ENCODE measurements at places on chromosomes 3 and 15.
A peak's percentile ranks its signal among the peaks of the same experiment; 100 is the strongest.

DNA sequence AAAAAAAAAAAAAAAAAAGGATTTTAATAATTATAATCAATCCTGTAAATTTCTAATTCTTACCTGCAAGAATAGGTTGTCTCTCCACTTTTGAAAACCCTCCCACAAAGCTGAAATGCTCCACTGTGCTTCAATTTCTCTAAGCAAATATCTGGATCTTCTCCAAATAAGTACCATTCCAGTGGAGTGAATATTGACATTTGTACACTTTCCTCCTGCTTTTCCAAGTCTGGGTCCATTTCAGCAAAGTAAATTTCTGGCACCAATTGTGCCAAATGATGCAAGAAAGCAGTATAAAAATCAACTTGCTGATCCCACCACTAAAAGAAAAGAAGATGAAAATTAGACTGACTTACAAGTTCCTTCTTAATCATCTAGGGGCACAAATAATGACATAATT, 19.9 kb downstream of the UBR1 start:
- no peak for DNase-seq

DNA sequence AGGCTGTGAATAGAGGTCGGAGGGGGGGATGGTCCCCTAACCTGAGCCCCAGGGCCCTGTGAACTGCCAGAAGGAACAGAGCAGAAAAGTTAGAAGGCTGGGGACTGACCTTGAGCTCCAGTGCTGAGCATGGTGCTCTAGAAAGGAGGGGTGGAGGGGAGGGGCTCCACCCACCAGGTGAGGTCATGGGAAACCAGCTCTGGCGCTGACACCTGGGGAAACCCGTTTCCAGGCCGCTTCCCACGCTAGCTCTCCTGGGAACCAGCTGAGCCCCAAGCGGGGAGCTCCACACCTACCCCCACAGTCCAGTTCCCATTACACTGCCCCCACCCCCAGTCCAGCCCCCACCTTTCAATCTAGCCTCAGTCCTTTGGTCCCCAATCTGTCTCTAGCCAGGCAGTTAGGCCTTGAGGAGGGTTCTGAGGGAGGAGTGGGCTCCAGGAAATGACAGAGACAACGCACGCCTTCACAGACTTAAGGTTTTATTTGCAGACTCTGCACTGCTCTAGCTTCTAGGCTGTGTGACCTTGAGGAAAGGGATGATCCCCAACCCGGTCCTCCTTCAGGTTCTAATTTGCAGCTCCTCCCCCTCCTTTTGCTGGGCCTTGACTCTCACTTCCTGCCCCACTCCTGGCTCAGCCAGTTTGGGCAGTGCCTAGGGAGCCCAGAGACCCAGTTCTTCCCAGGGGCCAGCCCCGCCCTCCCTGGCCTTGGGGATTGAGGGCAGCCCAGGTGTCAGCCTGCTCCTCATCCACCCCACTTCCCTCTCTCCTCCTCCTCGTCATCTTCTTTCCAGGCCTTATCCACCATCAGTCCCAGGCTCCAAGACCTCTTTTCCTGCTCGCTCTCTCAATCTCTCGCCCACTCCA, 2.1 kb downstream of the RHOV start:
- no peak for DNase-seq

- DNase-seq = no peak
Observed at GRCh38 chr3:102078401-102078800, 229.1 kb downstream of the NFKBIZ start.

- no peak for DNase-seq
Observed at GRCh38 chr3:56613016-56613415, 56.0 kb downstream of the CCDC66 start.

- DNase-seq = no peak
Observed at GRCh38 chr15:92681141-92681631, 25.6 kb upstream of the FAM174B start.

GRCh38 chr3:99429502-99429901, 208.9 kb upstream of the COL8A1 start:
- no peak for DNase-seq

- DNase-seq = no peak
Observed at GRCh38 chr3:113626503-113627371, 69.7 kb downstream of the USF3 start.

DNA sequence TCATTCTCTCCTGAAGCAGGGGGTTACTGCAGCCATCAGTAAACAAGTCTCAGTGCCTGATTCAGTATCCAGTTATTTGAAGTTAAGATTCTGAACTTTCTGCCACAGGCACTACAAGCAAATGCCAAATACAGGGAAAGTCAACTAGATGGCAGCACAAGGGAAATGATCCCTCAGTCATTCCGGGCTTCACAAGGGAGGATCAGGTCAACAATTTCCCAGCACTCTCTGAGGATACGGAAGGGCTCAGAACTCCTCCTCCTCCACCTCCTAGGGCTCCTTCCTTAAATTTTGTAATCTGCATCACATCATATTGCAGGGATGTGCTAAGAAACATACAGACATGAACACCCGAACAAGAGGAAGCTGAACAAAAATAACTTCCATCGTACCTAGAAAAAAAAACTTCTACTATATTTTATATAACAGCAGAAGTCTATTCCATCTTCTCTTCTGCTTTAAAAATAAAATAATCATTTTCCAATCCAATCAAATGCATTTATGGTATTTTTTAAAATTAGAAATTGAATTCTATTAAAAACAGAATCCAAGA, 187.1 kb downstream of the FMN1 start:
- no peak for DNase-seq

DNA sequence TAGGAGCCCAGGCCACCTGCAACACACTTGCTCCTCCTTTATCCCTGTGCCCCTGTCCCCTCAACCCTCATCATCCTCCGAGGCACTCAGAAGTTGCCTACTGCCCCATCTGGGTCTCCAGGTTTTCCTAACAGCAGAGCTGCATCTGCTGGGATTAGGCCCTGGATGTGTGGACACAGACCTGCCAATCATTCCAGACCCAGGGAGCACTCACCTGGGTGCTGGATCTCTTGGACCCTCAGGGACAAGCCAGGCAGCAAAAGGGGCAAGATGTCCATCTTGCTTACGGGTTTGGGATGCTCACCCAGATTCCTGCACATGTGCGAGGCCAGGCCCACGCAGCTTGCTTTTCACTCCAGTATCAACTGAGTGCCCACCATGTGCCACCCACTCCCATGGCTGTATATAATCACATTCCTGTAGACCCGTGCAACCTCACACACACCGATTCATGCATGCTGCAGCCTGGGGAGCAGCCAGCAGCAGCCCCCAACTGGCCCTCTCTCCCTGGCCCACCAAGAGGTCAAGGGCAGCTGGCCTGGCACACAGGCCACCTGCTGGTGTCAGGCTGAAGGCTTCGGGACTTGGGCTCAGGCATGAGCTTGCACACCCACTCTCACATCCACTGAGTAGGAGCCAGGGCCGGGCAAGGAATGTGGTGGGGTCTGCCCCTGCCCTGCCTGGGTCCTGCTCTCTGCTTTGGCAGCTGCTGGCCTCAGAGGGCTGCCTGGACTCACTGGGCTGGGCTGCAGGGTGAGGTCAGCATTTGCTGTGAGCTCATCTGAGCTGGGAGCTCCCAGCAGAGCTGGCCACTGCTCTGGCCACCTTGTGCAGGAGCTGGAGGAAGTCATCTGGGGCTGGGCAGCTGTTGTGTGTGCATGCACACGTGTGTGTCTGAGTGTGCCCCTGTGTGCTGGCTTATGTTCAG, 14.9 kb downstream of the PRKCD start:
- no peak for DNase-seq

DNA sequence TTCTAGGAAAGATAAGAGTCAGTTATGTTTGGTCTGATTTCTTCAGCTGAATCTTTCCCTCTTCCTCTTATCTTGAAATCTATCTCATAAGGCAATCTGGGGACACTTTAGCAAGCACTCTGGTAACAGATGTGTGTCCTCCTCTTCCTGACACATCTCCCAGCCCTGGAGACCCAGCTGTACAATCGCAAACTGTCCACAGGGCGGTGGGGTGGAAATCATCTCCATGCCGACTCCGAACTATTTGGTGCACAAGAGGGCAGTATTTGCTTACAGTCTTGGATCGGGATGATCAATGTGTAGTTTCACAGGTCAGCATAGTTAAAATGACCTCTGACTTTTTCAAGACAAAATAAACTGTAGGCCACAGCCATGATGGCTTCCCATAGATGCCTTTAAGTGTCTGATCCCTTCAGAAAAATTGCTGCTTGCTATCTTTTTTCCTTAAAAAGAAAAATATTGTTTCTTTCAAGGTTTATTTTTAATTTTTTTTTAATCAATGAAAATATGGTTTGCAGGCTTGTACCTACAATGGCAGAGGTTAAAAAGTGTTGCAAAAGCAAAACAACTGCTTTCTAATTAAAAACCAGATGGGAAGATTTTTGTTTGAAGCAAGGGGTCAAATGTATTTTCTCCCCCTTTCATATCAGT, 17.7 kb downstream of the EEFSEC start:
- DNase-seq = no peak

DNA sequence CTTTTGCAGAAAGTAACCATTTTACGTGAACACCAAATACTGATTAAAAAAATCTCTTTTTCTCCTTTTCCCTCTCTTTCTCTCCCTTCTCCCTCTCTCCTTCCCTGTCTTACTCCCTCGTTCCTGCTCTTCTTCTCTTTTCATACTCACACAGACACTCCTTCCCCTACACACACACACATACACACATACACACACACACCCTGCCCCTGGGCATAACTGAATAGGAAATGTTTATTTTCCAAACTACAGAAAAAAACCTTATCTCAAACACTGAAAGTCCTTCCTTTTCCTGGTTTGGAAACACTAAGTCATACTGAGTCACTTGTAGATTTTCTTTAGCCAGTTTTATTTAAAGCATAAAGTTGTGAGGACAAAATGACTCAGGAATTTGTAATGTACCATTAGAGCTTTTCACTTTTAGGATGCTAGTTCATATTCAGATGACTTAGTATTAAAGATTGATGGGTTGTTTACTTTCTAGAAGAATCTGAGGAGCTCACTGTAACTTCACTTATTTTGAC, 62.4 kb downstream of the MBNL1 start:
- no peak for DNase-seq

- DNase-seq = no peak
Observed at GRCh38 chr3:47791193-47791855, 9.6 kb upstream of the SMARCC1 start.

DNA sequence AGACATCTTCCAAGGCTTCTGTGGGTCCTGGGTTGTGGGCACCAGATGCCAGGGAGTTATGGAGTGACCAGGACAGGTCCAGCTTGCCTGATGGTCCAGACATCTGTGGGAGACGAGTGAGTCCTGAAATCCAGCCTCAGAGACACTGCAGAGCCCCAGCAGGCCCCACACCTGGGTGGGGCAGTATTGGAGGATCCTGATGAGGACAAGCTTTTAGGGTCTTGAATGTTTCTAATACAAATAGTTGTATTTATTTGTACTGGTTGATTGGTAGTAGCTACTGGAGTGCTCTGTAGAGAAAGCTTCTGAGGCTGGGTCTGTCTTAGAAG, 67.5 kb upstream of the PRR23C start:
- DNase-seq = no peak

GRCh38 chr3:118688396-118688884, 346.2 kb downstream of the IGSF11 start:
- DNase-seq = no peak

- DNase-seq = no peak
Observed at GRCh38 chr3:85760342-85760741, 801.6 kb downstream of the CADM2 start.

DNA sequence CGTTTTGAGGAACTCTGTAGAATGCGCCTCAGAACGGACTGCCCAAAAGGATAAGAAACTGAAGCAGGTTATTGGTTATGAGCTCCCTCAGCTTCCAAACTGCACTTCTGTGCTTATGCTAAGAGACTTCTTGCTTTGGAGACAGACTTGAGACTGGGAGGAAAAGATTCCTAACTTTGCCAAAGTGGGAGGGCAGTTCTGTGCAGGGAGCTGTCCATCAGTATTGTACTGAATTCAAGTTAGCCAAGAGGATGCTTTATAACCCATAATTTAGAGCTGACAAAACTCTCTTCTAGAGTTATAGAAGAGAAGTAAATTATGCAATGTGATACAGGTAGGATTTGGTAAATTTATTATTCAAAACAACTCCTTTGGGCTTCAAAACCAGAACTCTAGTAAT, 519.8 kb upstream of the GBE1 start:
- DNase-seq = no peak

- DNase-seq = no peak
Observed at GRCh38 chr3:187186801-187187421, 10.4 kb upstream of the RTP1 start.

- DNase-seq = no peak
Observed at GRCh38 chr3:171013822-171014748, 12.4 kb downstream of the SLC2A2 start.

- no peak for DNase-seq
Observed at GRCh38 chr3:143035466-143036211, 34.3 kb downstream of the U2SURP start.

- no peak for DNase-seq
Observed at GRCh38 chr15:47331829-47332393, 385.4 kb upstream of the SEMA6D start.

- no peak for DNase-seq
Observed at GRCh38 chr3:184760337-184761074, 48.6 kb upstream of the MAGEF1 start.

GRCh38 chr3:73451301-73451944, 173.3 kb downstream of the PDZRN3 start:
- no peak for DNase-seq

GRCh38 chr3:38521391-38521987, 25.3 kb downstream of the EXOG start:
- DNase-seq = peak; percentile 36

DNA sequence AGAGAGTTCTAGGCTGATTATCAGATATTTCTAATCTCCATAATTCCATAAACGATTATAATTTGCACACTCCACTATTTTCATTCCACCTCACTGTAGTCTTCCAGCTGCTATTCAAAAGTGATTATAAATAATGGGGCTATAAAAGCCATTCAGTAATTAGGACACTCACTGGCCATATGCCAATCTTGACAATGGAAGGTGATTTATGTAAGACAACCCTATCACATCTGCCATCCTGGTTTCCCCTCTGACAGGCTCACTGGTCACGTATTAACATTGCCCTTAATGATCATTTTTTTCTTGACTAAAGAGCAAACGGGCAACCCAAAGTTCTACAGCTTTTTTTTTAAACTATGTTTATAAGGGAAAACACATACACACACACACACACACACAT, 402.4 kb downstream of the MAGI1 start:
- no peak for DNase-seq

- DNase-seq = no peak
Observed at GRCh38 chr3:99472385-99472784, 166.0 kb upstream of the COL8A1 start.

DNA sequence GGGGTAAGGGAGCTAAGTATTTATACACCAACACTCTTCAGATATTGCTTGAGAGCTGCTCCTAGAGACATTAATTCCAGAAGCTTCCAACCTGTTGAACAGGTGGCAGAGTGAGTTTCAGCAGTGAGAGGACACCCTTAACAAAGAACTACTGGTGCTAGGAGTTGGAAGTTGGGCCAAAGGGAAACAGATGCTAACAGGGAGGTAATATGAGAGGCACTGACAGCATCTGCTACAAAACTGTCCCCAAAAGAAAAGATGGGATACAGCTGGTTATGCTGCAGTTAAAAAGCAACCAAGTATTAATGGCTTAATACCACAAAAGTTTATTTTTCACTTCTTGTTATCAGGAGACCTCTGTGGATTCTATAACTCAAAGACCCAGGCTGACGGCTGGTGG, 104.5 kb upstream of the SATB1 start:
- no peak for DNase-seq

- no peak for DNase-seq
Observed at GRCh38 chr15:69604072-69604411, 151.4 kb downstream of the RPLP1 start.
